ENCODE measurements at places on chromosomes 16 and 17.

DNA sequence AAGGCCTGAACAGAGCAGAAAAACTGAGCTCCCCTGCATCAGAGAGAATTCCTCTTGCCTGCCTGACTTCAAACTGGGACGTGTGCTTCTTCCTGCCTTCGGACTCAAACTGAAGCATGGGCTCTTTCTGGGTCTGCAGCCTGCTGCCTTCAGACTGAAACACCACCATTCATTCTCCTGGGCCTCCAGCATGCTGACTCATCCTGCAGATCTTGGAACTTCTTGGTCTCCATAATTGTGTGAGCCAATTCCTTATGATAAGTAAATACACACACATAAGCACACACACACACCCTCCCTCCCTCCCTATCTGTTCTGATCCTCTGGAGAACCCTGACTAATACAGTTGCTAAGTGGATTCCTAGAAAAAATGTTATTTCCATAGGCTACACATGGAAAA is 874.3 kb upstream of the EEF2KMT start:
- DNase-seq, result no peak

- DNase-seq, result peak; percentile 16
These were observed 1.6 kb downstream of the MPO start for GRCh38 chr17:58279016-58279711.

DNA sequence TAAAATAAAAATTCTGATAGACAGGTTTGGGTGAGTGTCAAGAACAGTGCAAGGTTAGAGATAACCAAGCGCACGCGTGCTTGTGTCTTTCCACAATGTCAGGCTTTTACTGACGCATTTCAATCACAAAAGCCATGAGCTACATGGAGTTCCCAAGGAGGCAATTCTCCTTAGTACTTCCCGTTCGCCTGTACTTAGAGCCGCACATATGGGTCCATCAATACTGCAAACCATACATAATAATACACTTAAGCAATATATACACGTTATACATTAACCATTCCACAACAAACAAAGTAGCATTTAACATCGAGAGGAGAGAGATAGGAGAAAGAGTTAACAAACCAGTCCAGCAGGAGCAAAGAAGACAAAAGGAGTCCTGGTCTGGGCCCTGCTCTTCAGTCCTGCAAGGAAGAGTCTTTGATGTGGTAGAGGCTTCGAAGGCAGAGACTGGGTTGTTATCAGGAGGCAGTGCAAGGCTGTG is 11.9 kb upstream of the GPRC5C start:
- DNase-seq, result no peak

- DNase-seq, result no peak
These were observed 9.3 kb upstream of the IRX5 start for GRCh38 chr16:54921206-54921824.

- DNase-seq, result no peak
These were observed 363 bp downstream of the KARS1 start for GRCh38 chr16:75647112-75647491.

GRCh38 chr17:50289991-50290702 is 15.9 kb downstream of the TMEM92 start:
- peak; percentile 98 for DNase-seq

- DNase-seq, result no peak
These were observed 11.5 kb upstream of the TPPP3 start for GRCh38 chr16:67404740-67405226.

GRCh38 chr17:882827-883585 is 96.6 kb downstream of the NXN start:
- DNase-seq, result peak; percentile 91

- DNase-seq, result peak; percentile 28
These were observed 509 bp downstream of the CNEP1R1 start for GRCh38 chr16:50025537-50025931.

- DNase-seq, result no peak
These were observed 12.1 kb downstream of the UBN1 start for GRCh38 chr16:4859190-4859899.

All from foreskin fibroblast (primary cell).